ENCODE measurements at places on chromosomes 7 and 10.

GRCh38 chr7:51007551-51008505 lies 225.1 kb upstream of the GRB10 start:
- H3K27ac ChIP-seq = no peak overlapping the region
- DNase-seq = no peak
- peaks cover 11% of the 10 kb centered on the region for H3K4me1 ChIP-seq

GRCh38 chr10:60817398-60817805 lies 39.1 kb downstream of the CDK1 start:
- peaks cover 11% of the 10 kb centered on the region for H3K4me1 ChIP-seq
- no peak overlapping the region for H3K4me3 ChIP-seq
- no peak overlapping the region for H3K27ac ChIP-seq
- H3K36me3 ChIP-seq = no peaks in the 10 kb centered on the region
- no peaks in the 10 kb centered on the region for H3K27me3 ChIP-seq
- peak; percentile 65 for DNase-seq

DNA sequence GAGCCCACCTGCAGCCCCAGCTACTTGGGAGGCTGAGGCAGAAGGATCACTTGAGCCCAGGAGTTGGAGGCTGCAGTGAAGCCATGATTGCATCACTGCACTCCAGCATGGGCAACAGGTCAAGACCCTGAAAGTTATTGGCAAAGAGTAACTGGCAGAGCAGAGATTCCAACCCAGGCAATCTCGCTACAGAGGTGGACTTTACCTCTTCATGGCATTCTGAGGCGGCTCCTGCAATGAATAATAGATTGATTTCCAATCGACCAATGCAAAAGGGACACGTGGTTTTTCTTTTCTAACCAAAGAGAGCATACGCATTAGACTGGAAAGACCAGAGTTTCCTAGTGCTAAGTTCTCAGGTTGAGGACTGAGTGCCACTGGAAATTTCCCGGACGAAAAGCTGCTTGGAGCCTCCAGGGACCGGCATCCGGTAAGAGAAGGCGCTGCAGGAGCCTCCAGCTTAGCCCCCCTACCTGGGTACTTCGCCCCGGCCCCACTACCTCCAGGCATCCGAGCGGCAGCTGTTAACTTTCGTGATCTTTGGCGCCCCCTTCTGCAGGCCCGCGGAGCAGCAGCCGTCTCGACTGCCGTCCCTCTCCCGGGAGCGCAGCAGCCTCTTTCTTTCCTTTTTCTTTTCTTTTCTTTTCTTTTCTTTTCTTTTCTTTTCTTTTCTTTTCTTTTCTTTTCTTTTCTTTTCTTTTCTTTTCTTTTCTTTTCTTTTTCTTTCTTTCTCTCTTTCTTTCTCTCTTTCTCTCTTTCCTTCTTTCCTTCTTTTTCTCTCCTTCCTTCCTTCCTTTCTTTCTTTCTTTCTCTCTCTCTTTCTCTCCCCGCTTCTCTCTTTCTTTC lies 4.1 kb downstream of the MBLAC1 start:
- no peaks in the 10 kb centered on the region for H3K36me3 ChIP-seq
- no peak overlapping the region for H3K4me3 ChIP-seq
- DNase-seq = peak; percentile 46
- no peak overlapping the region for H3K27ac ChIP-seq
- H3K4me1 ChIP-seq = peaks cover 3% of the 10 kb centered on the region
- H3K27me3 ChIP-seq = no peaks in the 10 kb centered on the region

- no peak overlapping the region for H3K4me3 ChIP-seq
- no peak overlapping the region for H3K27ac ChIP-seq
- H3K36me3 ChIP-seq = no peaks in the 10 kb centered on the region
- DNase-seq = no peak
- no peaks in the 10 kb centered on the region for H3K27me3 ChIP-seq
Observed at GRCh38 chr7:113548561-113548960, 370.2 kb downstream of the PPP1R3A start.

DNA sequence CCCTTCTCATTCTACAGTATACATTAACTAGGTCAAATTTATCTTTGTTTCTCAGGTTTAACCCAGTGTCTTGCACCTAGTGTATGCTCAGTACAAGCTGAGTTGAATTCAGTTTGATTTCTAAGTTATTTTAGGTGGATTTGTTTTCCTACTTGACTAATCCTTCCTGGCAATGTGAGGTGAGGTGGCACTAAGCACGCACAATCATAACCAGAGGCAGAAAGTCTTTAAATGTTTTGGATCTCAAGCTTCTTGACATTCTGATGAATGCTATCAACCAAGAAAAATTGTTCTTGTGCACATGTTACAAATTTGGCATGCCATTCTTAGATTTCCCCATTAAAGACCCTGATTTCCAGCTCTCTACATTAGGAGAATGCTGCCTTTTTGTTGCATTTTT lies 3.2 kb downstream of the BZW2 start:
- H3K4me1 ChIP-seq = peaks cover 4% of the 10 kb centered on the region
- DNase-seq = peak; percentile 67
- H3K27ac ChIP-seq = no peak overlapping the region
- H3K4me3 ChIP-seq = no peak overlapping the region
- no peaks in the 10 kb centered on the region for H3K36me3 ChIP-seq

- no peaks in the 10 kb centered on the region for H3K36me3 ChIP-seq
- H3K27ac ChIP-seq = no peak overlapping the region
- no peaks in the 10 kb centered on the region for H3K27me3 ChIP-seq
- peak; percentile 79 for DNase-seq
Observed at GRCh38 chr7:112009081-112009480, 197.1 kb downstream of the DOCK4 start.

DNA sequence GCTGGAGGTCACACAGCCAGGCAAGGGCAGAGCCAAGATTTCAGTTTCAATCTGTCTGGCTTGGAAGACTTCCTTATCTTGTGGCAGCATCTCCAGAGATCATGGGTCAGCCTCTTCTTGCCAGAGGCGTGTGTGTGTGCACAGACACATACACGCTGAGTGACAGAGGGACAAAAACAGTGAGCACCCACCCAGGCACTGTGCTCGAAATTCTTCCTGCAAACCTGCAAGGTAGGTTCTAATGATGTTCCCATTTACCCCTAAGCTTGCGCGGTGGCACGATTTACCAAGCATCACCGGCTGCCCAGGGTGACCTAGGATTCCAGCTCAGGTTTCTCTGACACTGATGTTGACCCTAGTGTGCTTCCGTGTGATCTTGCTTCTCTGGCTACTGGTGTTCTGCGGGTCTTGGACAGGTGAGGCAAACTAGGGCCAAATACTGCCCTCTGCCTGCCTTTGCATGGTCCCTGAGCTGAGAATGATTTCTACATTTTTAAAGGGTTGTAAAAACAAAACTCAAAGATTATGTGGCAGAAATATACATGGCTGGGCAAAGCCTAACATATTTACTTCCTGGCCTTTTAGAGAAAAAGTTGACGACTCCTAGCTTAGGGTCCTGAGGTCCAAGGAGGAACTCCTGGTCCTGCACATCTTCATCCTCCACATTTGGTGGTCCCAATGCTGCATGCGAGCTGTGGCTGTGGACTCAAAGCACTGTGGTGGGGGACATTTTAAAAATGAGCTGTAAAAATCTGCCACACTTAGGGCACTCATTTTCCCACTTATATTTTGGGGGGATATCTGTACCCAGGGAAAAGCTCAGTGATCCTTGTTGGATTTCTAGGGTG lies 268.5 kb downstream of the RPS24 start:
- no peak overlapping the region for H3K4me3 ChIP-seq
- no peaks in the 10 kb centered on the region for H3K36me3 ChIP-seq
- H3K4me1 ChIP-seq = peaks cover 5% of the 10 kb centered on the region
- no peak overlapping the region for H3K27ac ChIP-seq
- H3K27me3 ChIP-seq = no peaks in the 10 kb centered on the region

- no peak overlapping the region for H3K27ac ChIP-seq
- H3K4me3 ChIP-seq = no peak overlapping the region
- H3K27me3 ChIP-seq = no peaks in the 10 kb centered on the region
- peaks cover 5% of the 10 kb centered on the region for H3K36me3 ChIP-seq
- no peaks in the 10 kb centered on the region for H3K4me1 ChIP-seq
Observed at GRCh38 chr7:127359011-127359410, 33.5 kb downstream of the ZNF800 start.

GRCh38 chr7:82859106-82859850 lies 303.4 kb downstream of the PCLO start:
- H3K27me3 ChIP-seq = no peaks in the 10 kb centered on the region
- H3K27ac ChIP-seq = no peak overlapping the region
- no peaks in the 10 kb centered on the region for H3K36me3 ChIP-seq
- peak; percentile 61 for DNase-seq

DNA sequence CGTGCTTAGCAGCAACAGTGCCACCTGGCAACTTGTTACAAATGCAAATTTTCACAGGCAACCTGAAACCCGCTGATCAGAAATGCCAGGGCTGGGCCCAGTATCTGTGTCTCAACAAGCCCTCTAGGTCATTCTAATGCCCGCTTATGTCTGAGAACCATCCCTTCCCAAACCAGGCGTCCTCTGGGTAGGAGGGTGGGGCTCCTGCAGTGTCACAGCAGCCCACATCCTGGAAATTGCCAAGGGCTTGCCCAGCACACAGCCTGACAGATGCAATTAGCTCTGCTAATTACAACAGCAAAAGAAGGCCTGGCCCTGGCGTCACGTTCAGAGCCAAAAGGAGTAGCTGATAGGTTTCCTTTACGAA lies 15.9 kb downstream of the ITPRIP start:
- peaks cover 6% of the 10 kb centered on the region for H3K36me3 ChIP-seq
- H3K4me1 ChIP-seq = peaks cover 45% of the 10 kb centered on the region
- H3K27me3 ChIP-seq = no peaks in the 10 kb centered on the region
- no peak for DNase-seq
- H3K4me3 ChIP-seq = no peak overlapping the region
- H3K27ac ChIP-seq = no peak overlapping the region

GRCh38 chr10:114412907-114413797 lies 8.8 kb upstream of the AFAP1L2 start:
- no peak overlapping the region for H3K4me3 ChIP-seq
- peaks cover 8% of the 10 kb centered on the region for H3K4me1 ChIP-seq
- H3K27me3 ChIP-seq = peaks cover 7% of the 10 kb centered on the region

DNA sequence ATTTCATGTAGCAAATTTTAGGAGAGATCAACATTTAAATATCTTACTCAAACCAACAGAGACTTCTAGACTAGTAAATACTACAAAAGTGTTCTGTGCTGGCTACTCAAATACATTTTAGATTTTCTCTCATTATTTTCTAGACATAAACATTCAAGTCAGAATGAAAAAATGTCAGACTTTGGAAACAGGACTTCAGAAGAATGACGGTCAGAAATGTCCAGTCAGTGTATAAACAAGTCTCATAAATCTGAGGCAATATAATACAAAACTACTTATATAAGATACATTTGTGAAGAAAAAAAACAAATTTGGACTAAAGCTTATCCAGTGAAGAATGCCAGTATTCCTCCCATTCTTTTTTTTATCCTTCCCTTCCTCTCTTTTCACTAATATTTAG lies 25.9 kb downstream of the RNLS start:
- H3K27ac ChIP-seq = no peak overlapping the region
- peak; percentile 46 for DNase-seq
- peaks cover 2% of the 10 kb centered on the region for H3K4me1 ChIP-seq
- H3K4me3 ChIP-seq = no peak overlapping the region

DNA sequence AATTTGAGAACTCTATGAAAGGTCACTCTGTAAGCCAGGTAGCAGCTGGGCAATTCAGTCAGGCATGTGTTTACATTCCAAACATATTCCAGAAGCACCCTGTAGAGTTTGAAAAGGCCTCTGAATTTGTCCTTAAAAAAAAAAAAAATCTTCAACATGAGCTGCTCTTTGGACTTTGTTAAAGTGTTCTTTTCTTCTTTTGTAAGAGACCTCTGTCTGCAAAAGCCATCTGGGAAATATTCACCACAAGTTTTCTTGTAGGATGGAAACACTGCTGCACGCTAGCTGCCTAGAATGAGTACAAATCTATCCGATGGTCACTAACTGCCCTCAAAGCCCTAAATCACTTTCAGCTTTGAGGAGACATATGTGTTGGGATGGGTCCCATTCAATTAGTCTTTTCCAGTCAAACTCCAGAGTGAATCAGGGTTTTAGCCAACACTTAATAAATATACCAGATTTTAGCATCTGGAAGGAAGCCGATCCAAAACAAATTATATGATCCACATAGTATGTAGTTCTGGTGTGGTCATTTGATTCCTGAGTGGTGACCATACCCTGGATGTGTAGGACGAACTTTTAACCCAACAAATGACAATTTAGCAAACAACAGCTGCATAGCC lies 85.9 kb downstream of the CD36 start:
- peaks cover 35% of the 10 kb centered on the region for H3K4me1 ChIP-seq
- H3K36me3 ChIP-seq = no peaks in the 10 kb centered on the region
- H3K4me3 ChIP-seq = no peak overlapping the region
- DNase-seq = peak; percentile 97

- no peak overlapping the region for H3K4me3 ChIP-seq
- no peaks in the 10 kb centered on the region for H3K36me3 ChIP-seq
- H3K27ac ChIP-seq = no peak overlapping the region
Observed at GRCh38 chr10:26804418-26805393, 56.1 kb downstream of the ABI1 start.

DNA sequence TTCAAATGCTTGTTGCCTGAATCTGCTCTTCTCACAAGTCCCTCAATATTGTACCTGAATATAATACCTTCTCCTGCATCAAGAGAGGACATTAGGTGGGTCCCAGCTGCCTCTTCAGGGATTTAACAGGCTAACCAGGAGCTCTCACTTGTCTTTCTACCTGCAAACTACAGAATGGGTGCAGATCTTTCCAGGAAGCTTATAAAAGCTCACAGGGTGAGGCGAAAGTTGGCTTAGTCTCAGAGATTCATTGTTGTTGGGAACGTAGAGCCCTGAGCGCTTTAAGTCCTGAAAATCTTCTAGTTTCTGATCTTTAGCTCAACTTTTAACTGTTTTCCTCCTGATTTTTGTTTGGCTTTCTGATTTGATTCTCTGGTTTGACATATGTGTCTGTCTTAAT lies 25.0 kb downstream of the PLAU start:
- H3K4me1 ChIP-seq = peaks cover 3% of the 10 kb centered on the region
- no peak overlapping the region for H3K27ac ChIP-seq
- H3K36me3 ChIP-seq = no peaks in the 10 kb centered on the region
